ENCODE measurements at places on chromosomes 16 and 17. TPM values are rescaled to one million over a fixed set of nuclear protein-coding genes. Genes with fewer than 3 reads are reported as not detected.

DNA sequence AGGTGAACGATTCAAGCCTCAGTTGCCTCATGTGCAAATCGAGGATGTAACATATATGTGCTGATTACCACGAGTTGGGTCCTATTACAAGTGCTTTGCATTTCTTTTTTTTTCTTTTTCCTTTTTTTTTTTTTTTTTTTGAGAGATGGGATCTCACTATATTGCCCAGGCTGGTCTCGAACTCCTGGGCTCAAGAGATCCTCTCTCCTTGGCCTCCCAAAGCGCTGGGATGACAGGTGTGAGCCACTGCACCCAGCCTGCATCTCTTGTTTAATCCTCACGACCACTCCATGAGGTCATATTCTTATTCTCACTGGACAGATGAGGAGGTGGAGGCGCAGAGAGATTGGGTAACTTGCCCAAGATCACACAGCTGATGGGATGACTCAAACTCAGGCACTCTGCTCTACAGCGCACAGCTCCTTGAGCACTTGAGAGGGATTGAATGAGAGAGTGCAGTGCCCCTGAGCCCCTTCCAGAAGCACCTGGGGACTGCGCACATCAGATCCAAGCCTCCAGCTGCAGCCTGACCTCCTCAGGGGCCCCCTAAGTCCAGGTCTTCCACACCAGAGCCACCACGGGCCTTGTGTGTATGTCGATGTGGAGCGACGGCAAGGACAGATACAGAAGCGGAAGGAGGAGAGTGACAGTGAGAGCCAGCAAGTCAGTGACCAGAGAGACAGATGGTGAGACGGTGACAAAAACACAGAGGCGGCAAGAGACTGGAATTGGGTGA lies 4.9 kb downstream of the STX1B start:
- H3K4me3 ChIP-seq, result no peak overlapping the region
- H3K27ac ChIP-seq, result peak overlapping the region; percentile 34
- peaks cover 8% of the 10 kb centered on the region for H3K27me3 ChIP-seq
- no peaks in the 10 kb centered on the region for H3K36me3 ChIP-seq

DNA sequence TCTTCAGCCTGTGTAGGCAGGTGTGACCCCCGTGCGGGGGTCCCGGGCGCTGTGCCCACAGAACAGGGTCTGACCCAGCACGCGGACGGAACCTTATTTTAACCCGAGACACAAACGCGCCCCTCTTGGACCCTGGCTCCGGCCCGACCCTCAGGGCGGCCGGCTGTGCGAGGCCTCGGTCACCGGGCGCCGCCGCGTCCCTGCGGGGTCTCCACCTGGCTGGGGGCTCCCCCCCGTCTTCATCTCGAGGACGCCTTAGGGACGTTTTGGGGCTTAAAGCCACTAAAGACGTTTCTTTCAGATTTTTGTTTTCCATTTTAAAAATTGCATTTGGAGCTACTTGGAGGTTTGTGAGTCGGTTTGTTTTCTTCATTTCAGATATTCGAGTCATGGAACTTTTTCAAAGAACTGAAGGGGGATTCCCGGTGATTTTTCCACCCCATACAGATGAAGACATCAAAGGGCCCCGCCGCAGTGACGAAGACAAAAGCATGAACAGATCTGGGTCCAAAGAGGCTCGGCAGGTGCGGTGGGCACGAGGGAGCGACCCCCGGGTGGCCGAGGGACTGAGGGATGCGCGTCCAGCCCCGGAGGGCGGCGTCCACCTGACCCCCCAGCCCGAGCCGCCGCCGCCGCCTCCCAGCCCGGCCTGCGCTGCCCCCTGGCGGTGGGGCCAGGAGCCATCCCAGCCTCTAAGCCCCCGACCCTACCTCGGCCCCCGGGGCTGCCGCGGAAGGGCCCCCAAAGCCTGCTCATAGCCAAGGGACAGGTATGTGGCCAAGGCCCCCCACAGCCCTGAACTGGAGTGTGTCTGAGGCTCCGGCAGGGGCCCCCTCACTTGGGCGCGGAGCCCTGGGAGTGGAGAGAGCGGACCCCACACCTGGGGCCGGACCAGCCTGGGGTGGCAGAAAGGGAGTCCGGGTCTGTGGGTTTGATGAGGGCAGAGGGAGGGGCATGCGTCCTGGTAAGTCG lies 3.8 kb upstream of the CD7 start:
- peak; percentile 71 for DNase-seq
- peak overlapping the region; percentile 85 for H3K4me3 ChIP-seq
- H3K27ac ChIP-seq, result peak overlapping the region; percentile 88
- H3K27me3 ChIP-seq, result no peaks in the 10 kb centered on the region
- no peaks in the 10 kb centered on the region for H3K36me3 ChIP-seq

DNA sequence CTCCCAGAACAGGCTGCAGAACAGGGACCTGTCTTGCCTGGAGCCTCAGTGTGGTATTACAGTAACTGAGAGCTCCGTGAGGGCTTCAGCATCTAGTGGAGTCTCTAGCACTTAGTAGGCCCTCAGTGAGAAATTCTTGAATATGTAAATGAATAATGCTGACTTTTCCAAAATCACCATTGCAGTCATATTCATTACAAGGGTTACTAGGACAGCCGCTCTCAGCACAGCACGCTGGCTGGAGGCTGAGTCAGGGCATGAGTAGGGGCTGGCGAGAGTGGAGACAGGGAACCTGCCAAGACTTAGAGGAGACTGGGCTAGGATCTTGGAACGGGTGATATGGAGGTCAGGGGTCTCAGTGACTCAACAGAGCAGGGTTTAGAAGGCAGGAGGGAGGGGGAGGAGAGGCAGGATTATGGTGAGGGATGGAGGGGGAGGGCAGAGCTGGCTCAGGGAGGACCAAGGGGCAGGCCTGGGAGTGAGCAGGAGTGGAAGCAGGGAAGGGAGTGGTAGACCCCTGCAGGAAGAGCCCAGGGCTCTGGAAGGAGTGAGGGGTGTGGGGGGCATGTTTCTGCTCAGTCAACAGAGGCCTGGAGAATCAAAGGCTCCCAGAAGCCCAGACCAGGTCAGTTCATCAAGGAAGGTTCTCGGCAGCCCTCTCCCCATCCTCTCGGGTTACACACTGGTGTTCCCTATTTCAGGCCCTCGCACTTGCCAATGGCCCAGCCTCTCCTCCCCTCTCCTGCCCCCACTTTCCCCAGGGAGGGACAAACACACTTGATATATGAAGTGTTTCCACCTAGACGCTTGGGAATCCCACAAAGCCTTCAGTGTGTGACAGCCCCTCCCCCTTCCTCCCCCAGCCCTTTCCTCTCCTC lies 42.3 kb downstream of the FZD2 start:
- H3K36me3 ChIP-seq, result peaks cover 4% of the 10 kb centered on the region
- H3K27ac ChIP-seq, result no peak overlapping the region
- H3K4me3 ChIP-seq, result no peak overlapping the region
- peaks cover 2% of the 10 kb centered on the region for H3K4me1 ChIP-seq
- H3K27me3 ChIP-seq, result peaks cover 35% of the 10 kb centered on the region
- no peak for DNase-seq

GRCh38 chr16:29678691-29679267 lies at the start of gene QPRT:
QPRT (plus strand) TSS chr16:29679180; CDS start chr16:29679198, 18 bp downstream.
- H3K36me3 ChIP-seq, result no peaks in the 10 kb centered on the region
- peaks cover 14% of the 10 kb centered on the region for H3K4me1 ChIP-seq
- peak within 1 kb of the TSS; percentile 86 for H3K27ac ChIP-seq

GAS7 gene
- total RNA-seq, result 1.1 TPM

GRCh38 chr16:14097182-14097959 lies 26.3 kb downstream of the MRTFB start:
- H3K4me3 ChIP-seq, result no peak overlapping the region
- H3K27me3 ChIP-seq, result no peaks in the 10 kb centered on the region
- no peak for DNase-seq
- peaks cover 27% of the 10 kb centered on the region for H3K4me1 ChIP-seq
- H3K36me3 ChIP-seq, result no peaks in the 10 kb centered on the region
- H3K27ac ChIP-seq, result no peak overlapping the region

DNA sequence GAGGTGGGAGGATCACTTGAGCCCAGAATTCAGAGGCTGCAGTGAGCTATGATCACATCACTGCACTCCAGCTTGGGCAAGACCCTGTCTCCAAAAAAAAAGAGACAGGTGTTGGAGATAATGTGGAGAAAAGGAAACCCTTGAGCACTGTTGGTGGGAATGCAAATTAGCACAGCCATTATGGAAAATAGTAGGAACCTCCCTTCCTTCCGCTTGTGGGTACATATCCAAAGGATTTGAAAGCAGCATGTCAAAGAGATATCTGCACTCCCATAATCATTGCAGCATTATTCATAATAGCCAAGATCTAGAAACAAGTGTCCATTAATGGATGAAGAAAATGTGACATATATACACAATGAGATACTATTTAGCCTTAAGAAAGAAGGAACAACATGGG lies 9.7 kb upstream of the ADCY7 start:
- peaks cover 4% of the 10 kb centered on the region for H3K4me1 ChIP-seq
- no peak overlapping the region for H3K27ac ChIP-seq
- DNase-seq, result no peak
- no peak overlapping the region for H3K4me3 ChIP-seq

CRHR1 gene
- not detected for total RNA-seq

SMIM5 gene
- total RNA-seq, result 0.40 TPM

GRCh38 chr17:53492532-53492931 lies 330.2 kb upstream of the KIF2B start:
- H3K36me3 ChIP-seq, result no peaks in the 10 kb centered on the region
- no peaks in the 10 kb centered on the region for H3K27me3 ChIP-seq
- no peak overlapping the region for H3K27ac ChIP-seq

DNA sequence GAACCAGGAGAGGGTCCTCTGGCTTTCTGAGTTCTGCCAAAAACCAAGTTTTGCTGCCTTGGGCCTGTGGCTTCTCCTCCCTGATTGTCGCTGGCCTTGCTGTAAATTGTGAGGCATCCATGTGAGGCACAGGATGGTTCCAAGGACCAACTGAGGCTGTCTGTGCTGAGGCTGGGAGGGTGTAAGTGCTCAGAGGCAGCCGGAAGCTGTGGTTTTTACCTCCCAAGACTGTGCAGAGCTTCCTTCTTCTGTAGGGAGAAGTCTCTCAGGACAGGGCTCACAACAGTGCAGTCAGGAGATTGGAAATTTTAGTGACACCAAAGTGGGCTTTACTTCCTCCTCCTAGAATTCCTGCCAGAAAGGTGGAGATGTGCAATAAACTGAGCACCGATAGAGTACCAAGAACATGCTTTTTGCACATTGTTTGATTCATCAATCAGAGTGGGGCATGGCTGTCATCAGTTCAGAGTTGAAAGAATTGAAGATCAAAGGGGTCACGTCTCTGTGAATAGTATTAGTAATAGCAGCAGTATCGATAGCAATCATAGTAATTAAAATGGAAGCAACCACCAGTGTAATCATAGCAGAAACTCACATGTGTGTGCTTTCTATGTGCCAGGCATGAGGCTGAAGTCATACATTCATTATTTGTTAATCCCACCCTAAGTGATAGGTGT lies 467.1 kb downstream of the WWOX start:
- peak overlapping the region; percentile 19 for H3K4me3 ChIP-seq
- H3K4me1 ChIP-seq, result peaks cover 16% of the 10 kb centered on the region
- H3K27ac ChIP-seq, result no peak overlapping the region
- DNase-seq, result no peak
- H3K27me3 ChIP-seq, result no peaks in the 10 kb centered on the region

CBX8 gene
- total RNA-seq, result 2.5 TPM

DNA sequence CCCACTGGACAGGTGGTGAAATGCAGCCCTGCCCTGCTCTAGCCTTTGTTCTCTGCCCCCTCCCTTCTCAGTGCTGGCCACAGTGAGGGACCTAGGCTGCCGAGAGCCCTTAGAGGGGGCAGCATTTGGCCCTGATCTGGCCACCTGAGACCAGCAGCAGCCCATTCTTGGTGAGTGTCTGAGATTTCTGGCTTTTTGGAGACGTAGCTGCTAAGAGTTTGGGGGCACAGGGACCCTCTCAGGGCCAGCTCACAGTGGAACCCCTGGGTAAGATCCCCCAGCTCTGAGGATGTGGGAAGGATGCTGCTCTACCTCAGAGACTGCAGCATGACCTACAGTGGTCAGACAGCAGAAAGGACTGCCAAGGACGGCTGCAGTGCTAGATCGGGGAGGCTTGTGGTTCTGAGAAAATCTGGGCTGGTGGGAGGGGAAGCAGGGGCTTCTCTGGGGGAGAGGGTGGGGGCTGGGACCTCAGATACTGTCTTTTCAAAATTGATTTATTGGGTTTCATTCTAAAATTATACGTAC lies 13.3 kb downstream of the GRB7 start:
- no peaks in the 10 kb centered on the region for H3K36me3 ChIP-seq
- H3K27ac ChIP-seq, result no peak overlapping the region
- no peaks in the 10 kb centered on the region for H3K27me3 ChIP-seq
- no peak for DNase-seq

DNA sequence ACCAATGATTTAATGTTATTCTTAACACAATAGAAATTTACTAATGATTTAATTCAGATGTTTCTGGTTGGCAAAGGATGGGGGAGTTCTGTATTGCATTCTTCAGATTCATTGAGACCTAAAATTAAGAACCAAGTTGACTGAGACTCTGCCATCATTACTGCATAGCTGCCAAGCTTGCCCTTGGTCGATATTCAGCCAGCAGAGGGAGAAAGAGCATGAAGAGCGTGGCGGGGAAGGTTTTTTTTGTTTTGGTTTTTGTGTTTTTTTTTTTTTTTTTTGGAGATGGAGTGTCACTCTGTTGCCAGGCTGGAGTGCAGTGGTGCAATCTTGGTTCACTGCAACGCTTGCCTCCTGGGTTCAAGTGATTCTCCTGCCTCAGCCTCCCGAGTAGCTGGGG lies 659.4 kb upstream of the EEF2KMT start:
- H3K36me3 ChIP-seq, result no peaks in the 10 kb centered on the region
- no peak overlapping the region for H3K4me3 ChIP-seq
- H3K27ac ChIP-seq, result no peak overlapping the region
- no peak for DNase-seq
- H3K27me3 ChIP-seq, result no peaks in the 10 kb centered on the region
